Ascending aorta (tissue), 2 donors: ENCODE measurements at places on chromosomes 12 and 14.

DNA sequence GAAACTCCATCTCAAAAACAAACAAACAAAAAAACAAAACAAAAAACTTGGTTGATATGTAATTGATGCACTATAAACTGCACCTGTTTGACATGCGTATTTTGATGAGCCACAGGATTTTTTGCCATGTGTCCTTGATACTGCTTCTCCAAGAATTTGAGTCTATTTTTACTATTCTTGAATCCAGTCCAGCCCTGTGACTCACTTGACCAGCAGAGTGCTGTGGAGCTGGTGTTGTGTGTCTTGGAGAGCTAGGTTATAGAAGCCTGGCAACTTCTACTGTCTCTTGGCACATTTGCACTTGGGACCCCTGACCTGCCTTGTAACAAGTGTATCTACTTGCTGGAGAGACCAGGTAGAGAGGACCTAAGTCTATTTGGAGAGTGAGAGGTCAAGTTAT, 52.0 kb downstream of the KLRG1 start:
- DNase-seq: no peak

DNA sequence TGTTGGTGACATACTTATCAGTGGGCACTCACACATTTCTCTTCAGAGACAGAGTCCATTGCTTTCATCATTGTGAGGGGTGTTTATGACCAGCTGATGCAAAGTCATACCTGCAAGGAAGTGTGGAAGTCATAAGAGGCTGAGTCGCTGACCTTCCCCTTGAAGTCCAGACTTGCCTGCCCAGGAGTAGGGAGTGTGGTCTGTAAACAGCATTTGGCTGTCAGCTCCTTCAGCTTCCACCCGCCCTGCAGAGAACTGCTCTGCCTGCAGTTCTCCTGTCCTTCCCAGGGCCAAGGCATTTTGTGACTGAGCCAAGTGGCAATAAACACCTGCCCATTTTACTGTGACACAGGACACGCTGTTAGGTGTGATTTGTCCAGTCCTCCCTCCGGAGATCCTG, 801.3 kb downstream of the BCL11B start:
- no peak for DNase-seq

DNA sequence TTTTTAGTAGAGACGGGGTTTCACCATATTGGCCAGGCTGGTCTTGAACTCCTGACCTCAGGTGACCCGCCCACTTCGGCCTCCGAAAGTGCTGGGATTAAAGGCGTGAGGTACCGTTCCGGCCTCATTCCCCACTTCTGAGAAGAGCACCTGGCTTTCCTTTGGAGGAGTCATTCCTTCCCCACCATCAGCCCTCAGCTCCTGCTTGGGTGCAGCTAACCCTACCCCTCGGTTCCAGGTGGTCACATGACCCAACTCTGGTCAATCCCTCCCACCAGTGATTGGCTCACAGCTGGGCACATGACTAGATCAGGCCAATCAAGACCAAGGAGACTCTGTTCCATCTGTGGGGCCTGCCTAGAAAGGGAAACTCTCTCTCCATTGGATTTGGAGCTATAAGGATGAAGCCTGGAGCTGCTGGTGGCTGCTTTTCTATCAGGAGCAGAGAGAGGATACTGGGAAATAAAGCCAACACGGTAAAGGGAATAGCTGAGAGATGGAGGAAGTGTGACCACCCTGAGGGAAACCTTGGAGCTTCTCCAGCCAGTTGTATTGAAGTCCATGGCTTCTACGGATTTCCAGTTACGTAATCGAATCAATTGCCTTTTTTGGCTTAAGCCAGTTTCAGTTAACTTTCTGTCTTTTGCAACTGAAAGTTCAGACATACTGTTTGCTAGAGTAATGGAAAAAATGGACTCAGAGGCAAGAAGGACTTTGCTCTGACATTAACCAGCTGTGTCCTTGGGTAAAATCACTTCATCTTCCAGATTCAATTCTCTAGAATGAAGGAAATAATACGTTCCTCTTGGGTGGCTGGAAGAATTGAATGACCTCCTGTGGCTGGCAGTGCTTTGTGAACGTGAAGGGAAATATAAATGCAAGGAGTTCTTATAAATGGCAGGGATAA, 19.7 kb upstream of the IFT81 start:
- no peak for DNase-seq

DNA sequence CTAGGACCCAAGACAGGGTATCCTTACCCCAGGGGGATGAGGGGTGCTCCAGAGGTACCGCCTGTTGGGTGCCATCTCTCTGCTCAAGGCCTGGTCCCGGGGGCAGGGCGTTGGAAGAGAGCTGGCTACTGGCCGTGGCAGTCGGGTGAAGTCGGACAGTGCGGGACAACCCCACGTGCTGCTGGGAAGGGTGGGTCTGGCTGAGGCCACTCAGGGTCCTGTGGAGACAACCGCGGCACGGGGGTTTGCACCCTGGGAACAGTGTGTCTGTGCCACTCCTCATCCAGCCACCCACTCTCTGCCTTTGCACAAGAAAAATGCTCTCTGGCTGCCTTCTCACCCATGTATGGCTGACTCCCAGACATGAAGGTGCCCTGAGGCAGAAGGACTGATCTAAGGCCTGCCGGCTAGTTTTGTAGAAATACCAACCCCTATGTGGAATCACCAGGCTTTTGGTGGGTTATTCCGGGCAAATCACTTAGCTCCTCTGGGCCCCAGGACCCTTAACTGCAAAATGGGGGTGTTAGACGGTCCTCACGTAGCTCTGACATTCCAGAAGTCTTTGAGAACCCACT, 56.5 kb downstream of the LTBP2 start:
- DNase-seq: no peak

DNA sequence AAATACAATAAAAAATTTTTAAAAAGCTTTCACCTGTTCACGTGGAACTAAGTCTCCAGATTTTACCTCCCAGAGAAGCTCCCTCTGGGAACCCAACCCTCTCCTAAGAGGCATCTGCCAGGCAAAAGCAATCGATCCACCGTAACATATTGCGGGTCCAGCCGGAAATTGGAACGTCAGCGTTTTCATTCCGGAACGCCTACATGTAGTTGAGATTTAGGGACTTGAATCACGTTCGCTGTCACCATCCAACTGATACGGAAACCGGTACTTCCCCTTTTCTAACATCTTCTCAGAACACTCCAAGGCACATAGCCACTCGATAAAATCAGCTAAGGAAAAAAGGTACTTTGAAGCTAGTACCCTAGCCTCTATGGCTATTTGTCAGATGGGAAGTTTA, 70.3 kb downstream of the COX16 start:
- DNase-seq: no peak

DNA sequence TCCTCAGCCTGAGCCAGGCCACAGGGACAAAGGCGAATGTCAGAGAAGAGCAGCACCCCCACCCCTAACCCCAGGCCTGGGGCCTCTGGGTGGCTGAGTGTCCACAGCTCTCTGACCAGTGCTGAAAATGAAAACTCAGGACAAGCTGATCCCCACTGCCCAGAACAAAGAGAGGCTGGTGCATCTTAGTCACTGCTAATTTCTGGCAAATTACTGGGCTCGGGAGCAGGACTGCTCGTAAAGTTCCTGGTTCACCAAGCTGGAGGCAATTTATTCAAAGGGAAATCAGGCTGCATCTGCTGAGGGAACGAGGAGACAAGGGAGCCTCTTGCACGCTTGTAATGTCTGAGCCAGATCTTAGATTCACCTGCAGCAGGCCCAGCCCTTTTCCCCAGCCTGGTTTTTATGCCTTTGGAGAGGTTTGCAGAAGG, 43.2 kb downstream of the CALM1 start:
- no peak for DNase-seq
